ENCODE measurements at places on chromosomes 4 and X.

DNA sequence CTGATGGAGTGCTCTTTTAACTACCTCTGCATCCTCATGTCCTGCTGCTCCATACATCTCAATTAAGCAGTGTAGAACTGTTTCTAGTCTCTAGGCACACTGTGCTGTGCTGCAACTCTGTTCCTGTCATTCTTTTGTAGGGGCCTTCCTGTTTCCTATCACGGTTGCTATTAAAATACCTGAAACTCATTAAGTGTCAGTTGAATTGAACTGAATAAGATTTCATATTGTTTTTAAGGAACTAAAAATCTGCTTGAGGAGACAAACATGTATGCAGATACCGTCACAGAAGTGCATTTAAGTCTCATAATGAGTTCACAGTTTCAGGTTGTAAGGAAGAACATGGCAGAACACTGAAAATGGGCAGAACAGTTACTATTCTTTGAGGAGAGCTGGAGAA lies 170.1 kb downstream of the LARP7 start:
- DNase-seq: no peak

GRCh38 chr4:62408454-62408853 lies 1208.3 kb downstream of the ADGRL3 start:
- peak; percentile 4 for DNase-seq

GRCh38 chr4:185101354-185101890 lies 41.6 kb upstream of the SLC25A4 start:
- peak; percentile 44 for DNase-seq

GRCh38 chrX:38117485-38117884 lies 103.2 kb downstream of the SRPX start:
- DNase-seq: peak; percentile 29

DNA sequence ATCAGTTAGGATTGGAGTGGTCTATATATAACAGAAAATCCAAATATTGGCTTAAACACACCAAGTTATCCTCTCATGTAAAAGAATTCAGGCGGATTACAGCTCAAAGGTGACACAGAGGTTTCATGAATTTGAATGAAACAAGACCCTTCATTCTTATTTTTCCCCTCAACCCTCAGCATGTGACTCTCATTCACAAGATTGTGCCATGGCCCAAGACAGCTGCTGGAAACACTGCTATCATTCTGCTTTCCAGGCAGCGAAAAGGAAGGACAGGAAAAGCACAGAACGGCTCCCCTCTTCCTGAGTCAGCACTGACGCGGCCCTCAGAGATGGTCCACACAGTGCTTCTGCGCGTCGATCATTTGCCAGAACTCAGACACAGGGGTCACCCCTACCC lies 891.0 kb upstream of the FRG1 start:
- DNase-seq: peak; percentile 35

DNA sequence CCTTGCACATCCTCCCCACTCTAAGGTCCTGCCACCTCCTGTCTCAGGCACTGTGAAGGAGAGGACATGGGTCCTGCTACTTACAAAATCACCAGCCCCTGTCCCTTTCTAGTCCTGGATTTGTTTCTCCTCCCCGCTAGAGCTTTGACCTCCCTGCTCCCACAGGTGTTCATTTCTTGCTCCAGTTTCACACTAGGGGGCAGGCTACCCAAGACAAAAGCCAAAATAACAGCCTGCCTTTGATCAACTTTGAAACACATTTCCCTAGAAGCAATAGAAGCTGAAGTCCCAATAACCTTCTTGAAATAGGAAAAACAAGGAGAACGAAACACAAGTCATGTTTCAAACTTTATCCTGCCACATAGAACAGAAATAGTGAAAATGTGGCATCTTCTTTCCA lies 164.4 kb downstream of the QDPR start:
- DNase-seq: peak; percentile 6

GRCh38 chr4:46931981-46932380 lies 22.9 kb upstream of the COX7B2 start:
- peak; percentile 8 for DNase-seq

GRCh38 chr4:181008164-181008563 lies 1235.0 kb upstream of the TENM3 start:
- DNase-seq: peak; percentile 33

- no peak for DNase-seq
Measured at GRCh38 chrX:108735679-108736508, 469 bp downstream of the IRS4 start.

GRCh38 chr4:137794764-137795254 lies 262.5 kb upstream of the PCDH18 start:
- DNase-seq: no peak

- no peak for DNase-seq
Measured at GRCh38 chr4:113447769-113448168, 313.8 kb downstream of the CAMK2D start.

- DNase-seq: no peak
Measured at GRCh38 chr4:169175035-169175434, 95.7 kb downstream of the SH3RF1 start.

DNA sequence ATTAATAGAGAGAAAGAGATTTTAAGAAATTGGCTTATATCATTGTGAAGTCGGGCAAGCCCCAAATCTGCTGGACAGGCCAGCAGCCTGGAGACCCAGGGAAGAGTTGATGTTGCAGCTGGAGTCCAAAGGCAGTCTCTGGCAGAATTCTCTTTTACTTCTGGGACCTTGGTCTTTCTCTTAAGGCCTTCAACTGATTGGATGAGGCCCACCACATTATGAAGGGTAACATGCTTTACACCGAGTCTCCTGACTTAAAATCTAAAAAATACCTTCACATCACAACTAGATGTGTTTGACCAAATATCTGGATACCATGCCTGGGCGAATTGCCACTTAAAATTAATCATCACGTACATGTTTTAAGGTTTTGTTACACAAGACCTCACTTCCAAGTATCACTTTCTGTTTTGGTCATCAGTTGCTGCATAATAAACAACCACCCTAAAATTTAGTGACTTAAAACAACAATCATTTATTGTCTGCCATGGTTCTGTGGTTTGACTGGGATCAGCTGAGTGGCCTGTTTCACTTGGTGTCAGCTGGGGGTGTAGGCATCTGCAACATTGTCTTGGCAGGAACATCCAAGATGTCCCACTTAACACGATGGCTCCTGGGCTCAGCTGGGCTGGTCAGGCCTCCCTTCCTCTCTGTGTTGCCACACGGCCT lies 3.4 kb downstream of the CD38 start:
- no peak for DNase-seq

- DNase-seq: no peak
Measured at GRCh38 chrX:153530411-153531129, 13.1 kb downstream of the ATP2B3 start.

DNA sequence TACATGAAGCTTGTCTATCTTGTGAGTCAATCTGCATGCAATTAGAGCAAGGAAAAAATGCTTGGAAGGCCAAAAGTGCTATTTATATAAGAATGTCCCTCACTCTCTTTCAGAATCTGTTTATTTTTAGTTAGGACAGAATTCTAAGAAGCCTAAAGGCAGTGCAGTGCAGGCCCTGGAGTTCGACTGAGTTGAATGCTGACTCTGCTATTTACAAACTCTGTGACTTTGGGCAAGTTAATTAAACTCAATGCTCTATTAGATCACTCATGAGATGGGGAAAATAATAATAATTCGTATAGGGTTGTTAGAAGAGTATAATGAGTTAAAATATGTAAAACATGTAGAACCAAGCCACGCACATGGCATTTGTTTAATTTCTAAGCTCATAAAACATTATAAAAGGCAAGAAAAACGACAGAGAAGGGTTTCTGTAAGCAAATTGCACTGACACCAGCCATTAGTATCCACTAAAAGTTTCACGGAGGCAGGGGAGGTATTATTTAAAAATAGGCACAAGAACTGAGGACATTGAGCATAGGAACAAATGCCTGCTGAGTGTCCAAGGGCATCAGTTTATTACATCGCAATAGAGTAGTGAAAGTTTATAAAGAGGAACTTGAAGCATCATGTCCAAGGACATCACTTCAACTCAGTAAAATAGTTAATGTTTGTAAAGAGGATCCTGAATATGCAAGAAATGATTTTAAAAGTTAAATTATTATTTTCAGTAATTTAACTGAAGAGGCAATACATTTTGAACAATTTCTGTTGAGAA lies 115.0 kb upstream of the INPP4B start:
- DNase-seq: no peak

- no peak for DNase-seq
Measured at GRCh38 chr4:110754716-110755115, 131.8 kb upstream of the PITX2 start.

DNA sequence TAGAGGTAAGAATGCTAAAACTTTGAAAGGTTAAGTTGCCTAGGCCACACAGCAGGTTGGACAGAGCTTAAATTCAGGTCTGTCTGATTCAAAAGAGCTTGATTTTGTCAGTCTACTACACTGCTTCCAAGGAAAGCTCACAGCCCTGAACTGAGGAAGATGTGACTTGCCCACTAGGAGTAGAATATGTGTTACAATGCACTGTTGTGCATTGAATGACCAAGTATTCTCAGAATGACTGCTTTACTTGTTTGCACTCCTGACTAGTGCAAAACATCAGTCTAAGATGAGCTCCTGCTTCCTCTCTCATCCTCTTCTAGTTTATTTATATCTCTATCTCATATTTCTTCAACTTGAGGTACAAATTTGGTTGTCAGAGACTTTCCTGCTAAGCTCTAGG lies 56.2 kb downstream of the AWAT2 start:
- DNase-seq: no peak
